Fibroblast of mammary gland (primary cell): ENCODE measurements at places on chromosomes 6 and 20.

- no peak for DNase-seq
Observed at GRCh38 chr6:2950713-2951112, 20.7 kb downstream of the SERPINB6 start.

- no peak for DNase-seq
Observed at GRCh38 chr6:147941143-147941542, 401.5 kb upstream of the SASH1 start.

DNA sequence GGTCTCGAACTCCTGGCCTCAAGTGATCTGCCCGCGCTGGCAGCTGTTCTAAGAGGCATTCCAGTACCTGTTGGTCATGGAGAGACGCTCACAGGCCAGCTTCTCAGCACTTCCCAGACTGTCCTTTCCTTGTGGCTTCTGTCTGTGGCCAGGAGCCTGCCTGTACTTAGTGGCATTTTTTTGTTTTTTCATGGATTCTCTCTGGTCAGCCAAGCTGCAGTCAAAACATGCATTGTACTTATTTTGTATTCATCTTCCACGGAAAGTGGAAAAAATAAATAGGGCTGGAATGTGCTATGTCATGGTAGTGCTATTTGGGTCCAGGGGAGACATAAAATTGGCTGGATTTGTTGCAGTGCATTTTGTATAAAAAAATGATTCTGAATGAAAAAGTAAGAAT lies 29.1 kb downstream of the ZDHHC14 start:
- DNase-seq = no peak

GRCh38 chr6:138035070-138035469 lies 72.1 kb downstream of the PERP start:
- DNase-seq = no peak

GRCh38 chr6:63521475-63522210 lies 50.6 kb upstream of the LOC128125822 start:
- DNase-seq = no peak

- no peak for DNase-seq
Observed at GRCh38 chr20:3652676-3653596, 10.3 kb downstream of the GFRA4 start.

DNA sequence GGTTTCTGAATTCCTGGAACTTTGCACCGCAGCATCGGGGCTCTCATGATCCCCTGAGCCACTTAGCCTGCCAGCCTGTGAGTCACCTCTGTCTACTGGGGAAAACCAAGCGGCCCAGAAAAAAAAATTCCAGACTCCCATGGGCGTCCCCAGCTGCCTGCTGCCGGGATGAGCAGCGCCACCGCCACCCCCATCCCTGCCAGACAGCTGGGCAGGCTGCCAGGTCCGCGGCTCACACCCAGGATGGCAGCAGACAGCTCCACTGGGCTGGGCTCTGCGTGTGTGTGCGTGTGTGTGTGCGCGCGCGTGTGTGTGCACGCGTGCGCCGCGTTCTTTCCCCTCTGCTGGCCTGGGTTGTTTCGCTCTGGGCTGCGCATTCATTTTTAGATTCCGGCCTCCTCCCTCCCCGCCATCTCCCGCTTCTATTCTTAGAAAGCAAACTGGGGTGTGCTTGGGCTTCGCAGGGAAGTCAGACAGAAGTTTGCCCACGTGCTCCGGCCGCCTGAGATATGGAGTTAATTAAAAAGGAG lies 38.9 kb upstream of the PMEPA1 start:
- peak; percentile 44 for DNase-seq

- DNase-seq = peak; percentile 51
Observed at GRCh38 chr6:129440691-129441090, 269.3 kb downstream of the ARHGAP18 start.

GRCh38 chr20:11204926-11205768 lies 531.3 kb upstream of the JAG1 start:
- peak; percentile 73 for DNase-seq

DNA sequence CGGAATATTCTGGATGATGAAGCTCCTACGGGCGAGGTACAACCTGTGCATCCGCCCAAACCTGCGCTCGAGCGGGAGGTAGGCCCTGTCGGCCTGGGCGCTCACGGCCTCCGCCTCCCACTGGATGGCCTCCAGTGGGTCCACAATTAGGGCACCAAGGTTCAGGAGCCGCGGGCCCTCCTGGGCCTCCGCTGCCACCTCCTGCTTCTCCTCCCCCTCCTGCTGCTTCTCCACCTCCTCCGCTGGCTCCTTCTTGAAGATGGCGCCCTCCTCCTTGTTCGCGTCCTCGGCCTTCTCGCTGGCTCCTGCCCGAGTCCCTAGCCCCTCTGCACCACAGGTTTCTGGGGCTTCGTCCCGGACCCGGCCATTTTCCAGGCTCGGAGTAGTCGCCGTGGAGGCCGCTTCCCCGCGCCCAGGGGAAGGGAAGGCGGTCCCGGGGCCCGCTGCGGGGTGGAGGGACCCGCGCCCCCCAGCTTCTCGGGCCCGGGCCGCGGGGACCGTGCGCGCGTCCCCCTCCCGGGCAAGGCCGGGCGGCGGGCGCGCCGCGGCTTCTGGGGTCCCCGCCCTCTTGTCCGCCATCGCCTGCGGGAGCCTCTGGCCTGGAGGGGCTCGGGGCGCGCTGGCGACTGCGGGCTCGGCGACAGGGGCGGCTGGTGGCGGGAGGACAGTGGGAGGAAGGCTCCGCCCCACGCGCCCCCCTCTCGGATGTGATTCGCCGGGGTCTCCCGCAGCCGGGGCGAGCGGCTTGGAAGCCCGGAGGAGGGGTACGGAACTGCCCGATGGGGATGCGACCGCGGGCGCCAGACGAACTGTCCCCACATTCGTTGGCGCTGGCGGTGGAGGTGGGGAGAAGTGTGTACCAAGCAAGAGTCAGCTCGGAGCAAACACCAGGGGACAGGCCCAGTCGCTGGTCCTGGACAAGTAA lies 17.6 kb downstream of the PLAGL2 start:
- DNase-seq = peak; percentile 30

GRCh38 chr6:144377586-144378210 lies 92.6 kb downstream of the UTRN start:
- peak; percentile 85 for DNase-seq

DNA sequence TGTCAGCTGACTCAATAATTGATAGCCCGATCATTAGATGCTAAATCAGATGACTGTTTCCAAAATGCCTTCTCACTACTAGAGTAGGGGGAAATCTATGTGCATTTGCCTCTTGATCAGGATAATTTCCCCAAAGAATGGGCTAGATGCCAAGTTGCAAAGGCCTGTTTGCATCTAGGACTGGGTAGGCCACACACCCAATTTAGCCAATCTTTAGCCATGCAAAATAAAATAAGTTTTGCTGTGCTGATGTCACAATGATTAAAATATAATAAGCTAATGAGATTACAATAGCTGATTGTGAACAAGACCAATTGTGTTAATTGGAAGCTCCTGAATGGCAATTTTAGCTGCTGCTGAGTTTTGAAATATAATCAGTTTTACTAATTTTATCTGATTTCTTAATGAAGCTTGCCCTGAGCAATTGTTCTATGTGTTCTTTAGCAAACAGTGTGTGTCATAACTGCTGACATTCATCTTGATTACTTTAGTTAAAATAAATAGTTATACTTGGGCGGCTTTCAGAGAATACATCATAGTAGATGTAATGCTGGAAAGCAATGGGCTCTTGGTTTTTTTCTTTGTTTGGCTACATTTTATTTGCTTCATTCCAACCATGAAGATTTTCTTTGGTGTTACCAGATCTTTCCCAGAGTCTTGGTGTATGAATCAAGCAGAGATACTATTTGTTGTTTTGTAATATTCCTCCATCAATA lies 973.2 kb upstream of the SLC35B3 start:
- DNase-seq = peak; percentile 20

DNA sequence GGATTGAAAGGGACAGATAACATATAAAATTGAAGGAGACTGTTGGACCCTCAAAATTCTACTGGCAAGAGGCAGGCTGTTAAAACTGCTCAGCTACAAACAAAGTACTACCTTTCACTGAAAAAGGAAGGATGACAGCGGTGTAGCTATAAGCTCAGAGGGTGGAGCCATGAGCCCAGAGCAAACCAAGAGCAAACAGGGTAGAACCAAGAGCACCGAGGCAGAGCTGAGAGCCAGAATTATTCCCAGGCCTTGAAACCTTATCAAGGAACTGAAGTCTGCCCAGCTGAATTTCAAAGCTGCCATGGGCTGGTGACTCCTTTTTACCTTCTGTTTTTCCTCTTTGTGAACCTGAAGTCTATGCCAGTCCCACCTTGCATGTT lies 74.7 kb upstream of the SLC4A11 start:
- no peak for DNase-seq

DNA sequence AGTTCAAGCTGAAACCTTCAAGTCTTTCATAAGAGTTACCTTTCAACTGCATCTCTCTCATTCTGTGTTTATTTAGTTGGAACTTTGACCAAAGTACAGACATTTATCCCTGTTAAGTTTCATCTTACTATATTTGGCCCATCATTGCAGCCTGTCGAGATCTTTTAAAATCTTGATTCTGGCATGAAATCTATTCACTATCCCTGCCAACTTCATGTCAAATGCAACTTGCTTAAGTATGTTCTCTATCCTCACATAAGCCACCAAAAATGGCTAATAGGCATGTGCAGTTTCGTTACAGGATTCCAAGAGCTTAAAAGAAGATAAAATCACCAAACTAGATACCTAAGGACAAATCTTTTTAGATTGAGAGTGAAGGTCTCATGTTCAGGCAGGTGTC lies 117.5 kb upstream of the KCNQ5 start:
- no peak for DNase-seq
